ENCODE measurements at places on chromosomes 4 and X.

DNA sequence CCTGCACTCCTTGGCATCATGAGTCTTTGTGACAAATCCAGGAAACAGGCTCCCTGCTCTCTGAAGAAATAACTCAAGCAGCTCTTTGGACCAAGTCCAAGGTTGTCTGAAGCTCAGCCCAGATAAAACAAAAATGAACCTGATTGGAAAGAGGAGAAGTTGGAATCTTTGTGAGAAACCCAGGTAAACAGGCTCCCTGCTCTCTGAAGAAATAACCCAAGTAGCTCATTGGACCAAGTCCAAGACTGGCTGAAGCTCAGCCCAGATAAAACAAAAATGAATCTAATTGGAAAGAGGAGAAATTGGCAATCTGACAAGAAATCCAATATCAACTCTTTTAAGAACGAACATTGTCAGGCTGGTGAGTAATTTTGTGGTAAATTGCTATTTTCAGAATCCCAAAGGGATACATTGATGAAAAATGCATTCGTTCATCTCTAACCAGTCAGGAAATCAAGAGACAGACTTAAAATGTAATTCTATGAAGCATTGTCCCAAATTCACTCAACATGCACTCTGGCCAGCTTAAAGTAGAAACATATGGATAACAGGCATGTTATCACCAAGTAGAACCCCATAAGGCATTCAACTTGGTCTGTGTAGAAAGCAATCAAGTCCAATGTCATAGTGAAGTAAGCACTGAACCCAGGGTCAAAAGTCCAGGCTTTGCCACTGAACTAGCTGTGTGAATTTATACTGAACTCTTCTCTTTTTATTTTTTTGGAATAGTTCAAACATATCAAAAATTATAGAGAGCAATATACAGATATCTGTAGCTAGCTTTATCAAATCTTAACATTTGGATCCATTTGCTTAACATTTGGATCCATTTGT, 16.8 kb upstream of the NFXL1 start:
- DNase-seq, result no peak

DNA sequence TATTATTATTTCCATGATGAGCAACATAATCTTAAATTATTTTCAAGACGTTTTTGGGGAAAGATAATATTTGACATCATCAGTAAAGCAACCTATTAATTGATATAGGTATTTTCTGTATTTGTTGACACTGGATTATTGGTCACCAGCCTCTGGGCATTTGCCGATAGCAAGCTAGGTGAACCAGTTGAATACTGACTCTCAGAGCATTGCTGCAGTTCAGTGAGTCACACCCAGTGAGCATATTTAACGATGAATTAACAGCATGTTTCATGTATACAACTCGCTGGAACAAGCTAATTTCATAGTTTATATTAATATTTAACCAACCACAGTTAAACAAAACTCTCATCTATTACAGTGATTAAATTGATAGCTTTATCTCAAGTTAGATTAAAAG, 1006.0 kb upstream of the DIAPH2 start:
- DNase-seq, result no peak

- no peak for DNase-seq
Measured at GRCh38 chr4:115128037-115128436, 14.6 kb upstream of the NDST4 start.

DNA sequence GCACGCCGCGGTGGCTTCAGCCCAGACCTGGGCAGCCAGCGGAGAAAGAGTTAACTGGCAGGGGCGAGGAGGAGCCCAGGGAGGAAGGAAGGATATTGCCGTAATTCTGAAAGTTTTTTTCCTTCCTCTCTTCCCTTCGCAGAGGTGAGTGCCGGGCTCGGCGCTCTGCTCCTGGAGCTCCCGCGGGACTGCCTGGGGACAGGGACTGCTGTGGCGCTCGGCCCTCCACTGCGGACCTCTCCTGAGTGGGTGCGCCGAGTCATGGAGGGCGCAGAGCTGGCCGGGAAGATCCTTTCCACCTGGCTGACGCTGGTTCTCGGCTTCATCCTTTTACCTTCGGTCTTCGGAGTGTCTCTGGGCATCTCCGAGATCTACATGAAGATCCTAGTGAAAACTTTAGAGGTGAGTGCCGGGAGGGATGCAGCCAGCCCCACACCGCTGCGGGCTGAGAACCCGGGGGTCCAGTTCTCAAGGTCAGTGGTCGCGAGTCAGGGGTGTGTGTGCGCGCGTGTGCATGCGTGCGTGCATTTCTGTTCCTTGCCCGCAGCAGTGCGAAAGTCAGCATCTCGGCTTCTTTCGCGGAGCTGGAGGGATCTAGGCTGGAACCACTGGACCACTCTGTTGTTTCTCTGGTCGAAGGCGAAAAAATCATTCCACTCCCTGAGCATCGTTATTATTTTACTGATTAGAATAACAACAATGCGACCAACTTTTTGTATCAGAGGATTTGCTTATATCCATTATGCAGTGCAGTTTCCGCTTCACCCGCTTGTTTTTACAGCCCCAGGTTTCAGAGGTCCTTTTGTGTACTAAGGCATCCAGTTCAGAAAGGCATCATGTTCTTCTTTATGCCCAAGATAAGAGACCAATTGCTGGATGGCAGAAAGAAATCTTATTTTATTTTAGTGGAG, 709 bp downstream of the GPAT3 start:
- peak; percentile 34 for DNase-seq

GRCh38 chr4:119118397-119118796, 17.2 kb upstream of the MYOZ2 start:
- DNase-seq, result no peak

GRCh38 chr4:112515198-112516065, 548 bp downstream of the NEUROG2 start:
- no peak for DNase-seq

DNA sequence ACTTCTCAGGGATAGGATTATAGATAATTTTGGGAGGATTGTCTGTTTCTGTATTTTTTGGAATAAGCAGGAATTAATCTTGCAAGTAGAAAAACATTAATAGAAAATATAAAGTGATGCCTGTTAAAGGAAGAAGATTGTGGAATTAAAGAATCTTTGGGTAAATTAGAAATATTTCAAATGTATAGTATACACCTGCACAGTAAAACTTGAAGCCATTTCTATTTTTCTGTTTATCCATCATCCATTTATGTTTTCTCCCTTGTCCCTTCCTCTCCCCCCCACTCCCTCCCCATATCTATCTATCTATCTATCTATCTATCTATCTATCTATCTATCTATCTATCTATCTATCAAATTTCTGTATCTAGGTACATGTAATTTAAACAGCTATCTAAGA, 46.9 kb upstream of the GEMIN8 start:
- DNase-seq, result no peak

- DNase-seq, result no peak
Measured at GRCh38 chr4:1463927-1464540, 57.8 kb upstream of the NKX1-1 start.

GRCh38 chr4:159278399-159278798, 175.5 kb downstream of the RAPGEF2 start:
- DNase-seq, result no peak

- no peak for DNase-seq
Measured at GRCh38 chrX:134969726-134970125, 21.1 kb upstream of the SMIM10 start.

- no peak for DNase-seq
Measured at GRCh38 chrX:130167040-130167439, 1.4 kb upstream of the AIFM1 start.

GRCh38 chrX:37378404-37378803, 29.2 kb downstream of the PRRG1 start:
- DNase-seq, result no peak

DNA sequence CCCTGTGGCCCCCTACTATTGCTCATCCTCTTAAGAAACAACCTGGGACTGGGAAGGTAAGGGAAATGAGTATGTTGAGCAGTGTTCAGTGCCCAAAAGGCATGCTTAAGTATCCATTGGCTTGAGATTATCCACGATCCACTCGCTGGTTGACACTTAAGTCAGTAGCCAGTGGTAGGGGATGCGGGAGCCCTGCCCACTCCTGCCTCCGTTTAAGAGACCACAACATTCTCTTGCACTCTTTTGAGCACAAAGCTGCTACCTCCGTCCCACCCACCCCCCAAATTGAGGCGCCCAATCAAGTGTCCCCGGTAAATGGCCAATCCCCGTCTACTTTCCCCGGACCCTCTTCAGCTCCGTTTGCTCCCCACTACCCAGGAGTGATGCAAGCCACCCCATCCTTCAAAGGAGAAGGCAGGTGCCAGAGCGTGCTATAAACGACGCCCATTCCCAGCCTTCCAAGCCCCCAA, 25.0 kb downstream of the UTP14A start:
- DNase-seq, result no peak

- DNase-seq, result no peak
Measured at GRCh38 chr4:71878376-71878775, 94.5 kb upstream of the GC start.

- DNase-seq, result no peak
Measured at GRCh38 chrX:122703762-122704161, 480.3 kb upstream of the GRIA3 start.

DNA sequence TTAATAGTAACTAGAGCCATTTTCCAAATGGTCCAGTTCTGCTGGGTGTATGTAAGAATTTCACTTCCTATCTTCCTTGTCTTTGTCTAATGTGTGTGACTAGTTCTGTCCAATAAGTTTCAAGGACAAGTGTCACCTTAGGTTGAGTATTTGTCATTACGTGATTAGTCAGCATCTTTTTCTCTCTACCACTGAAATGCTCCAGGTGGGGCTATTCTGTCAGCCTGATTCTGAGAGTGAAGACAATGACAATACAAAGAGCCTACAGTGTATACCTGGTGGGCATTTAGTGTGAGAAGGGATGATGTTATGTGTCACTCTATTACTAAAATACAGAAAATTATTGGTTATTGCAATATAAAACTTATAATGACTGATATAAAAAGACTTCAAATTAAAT, 876.3 kb downstream of the C4orf33 start:
- no peak for DNase-seq

DNA sequence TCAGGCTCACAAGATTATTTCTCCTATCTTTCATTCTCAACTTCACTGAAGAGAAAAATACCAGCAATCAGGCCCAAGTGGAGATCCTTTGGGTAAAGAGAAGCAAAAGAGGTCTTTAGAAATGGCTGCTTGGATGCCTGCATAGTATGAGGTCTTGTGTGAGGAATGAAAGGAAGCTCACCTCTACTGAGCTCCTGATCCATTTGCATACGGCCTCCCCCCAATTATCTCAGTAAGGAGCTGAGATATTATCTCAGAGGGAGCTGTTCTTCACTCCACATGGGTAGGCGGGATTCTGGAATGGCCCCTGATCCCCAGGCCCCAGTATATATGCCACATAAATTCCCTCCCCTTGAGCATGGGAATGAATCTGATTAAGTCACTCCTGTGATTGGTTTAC, 75.8 kb downstream of the EVC2 start:
- no peak for DNase-seq

- no peak for DNase-seq
Measured at GRCh38 chr4:77817304-77818072, 1.7 kb downstream of the CNOT6L start.

DNA sequence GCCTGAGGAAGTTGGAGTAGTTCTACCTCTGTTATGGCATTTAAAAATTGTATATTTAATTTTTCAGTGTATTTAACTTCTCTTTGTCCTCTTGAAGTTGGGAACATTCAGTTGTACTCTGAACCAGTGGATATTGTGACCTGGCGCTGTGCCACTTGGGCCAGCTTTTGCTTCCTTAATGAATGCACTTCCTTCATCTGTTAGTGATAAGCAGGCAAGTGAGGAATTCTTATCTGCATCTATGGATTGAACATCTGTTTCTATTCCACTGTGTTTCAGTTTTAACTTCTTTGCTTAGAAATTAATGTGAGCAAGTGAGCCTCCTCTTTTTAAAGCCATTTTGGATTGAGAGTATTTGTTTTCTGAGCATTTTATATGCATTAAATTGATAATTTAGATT, 128.3 kb downstream of the UCHL1 start:
- no peak for DNase-seq

DNA sequence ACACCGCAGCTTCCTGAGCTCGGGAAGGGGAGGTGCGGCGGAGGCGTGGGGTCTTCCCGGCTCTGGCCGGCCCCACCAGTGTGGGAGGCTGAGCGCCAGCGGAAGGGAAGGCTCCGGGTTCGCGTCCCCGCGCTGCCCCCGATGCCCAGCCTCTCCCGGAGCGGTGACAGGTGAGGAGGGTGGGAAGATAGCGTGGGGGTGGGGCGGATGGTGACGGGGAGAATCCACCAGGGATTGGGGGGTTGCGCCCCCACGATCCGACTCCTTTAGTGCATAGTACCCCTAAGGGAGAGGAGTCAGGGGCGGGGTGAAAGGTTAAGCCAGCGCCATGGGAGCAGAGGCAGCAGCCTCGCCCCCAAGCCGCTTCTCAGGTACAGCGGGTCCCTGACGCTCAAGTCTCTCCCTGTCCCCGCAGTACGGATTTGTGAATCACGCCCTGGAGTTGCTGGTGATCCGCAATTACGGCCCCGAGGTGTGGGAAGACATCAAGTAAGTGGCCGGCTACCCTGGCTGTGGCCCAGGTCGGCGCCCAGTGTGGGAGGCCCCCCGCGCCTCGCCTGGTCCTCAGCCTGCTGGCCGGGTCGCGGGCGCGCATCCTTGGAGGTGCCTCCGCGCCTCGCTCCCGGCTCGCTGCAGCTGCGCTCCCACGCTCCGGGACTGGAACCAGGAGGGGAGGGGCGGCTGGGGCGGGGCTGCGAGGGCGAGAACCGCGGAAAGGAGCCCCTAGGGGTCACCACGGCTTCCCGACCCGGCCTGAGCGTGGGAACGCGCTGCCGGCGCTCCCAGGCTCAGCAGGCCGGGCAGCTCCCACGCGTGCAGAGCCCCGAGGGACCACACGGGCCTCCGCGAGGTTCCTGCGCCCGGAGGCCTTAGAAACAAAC, 791 bp downstream of the GUCY1B1 start:
- no peak for DNase-seq

GRCh38 chr4:102455750-102456149, 45.4 kb upstream of the NFKB1 start:
- no peak for DNase-seq

DNA sequence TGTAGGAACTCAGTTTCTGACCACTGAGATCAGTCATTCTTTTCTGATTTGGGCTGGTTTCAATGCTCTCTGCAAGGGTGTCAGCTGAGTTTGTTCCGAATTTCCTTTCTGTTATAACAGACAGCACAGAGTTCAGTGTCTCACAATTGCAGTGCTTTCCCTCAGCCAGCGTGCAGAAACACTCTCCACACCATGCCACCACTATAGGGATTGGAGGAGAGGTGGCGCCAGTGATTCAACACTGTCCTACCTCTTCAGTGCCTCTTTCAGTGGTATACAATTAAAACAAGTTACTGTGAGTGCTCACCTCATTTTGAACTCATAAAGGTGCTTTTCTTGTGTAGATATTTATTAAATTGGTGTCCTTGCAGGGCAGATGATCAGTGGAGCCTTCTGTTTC, 413.2 kb upstream of the CXorf51B start:
- no peak for DNase-seq

DNA sequence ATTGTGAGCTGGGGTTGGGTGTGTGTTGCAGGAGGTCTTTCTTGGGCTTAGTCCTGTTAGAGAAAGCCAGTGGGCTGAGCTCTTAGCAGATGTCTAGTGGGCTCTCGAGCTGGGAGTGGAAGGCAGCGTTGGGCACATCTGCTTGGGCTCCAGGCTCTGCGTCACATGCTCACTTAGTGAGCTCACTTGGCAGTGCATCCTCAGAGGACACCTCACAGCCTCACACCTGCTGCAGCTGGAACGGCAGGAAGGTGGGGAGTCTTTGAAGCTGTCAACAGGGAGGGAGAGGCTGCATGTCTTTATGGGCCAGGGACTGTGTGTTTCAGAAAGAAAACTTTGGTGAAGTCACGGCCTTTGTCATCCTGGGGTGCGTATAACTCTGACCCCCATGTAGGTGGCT, 82.2 kb downstream of the PSAPL1 start:
- DNase-seq, result no peak

GRCh38 chrX:11429538-11430085, 136.4 kb downstream of the AMELX start:
- no peak for DNase-seq

GRCh38 chr4:94551643-94552564, 100.2 kb downstream of the PDLIM5 start:
- no peak for DNase-seq

Data from liver (tissue), 10 donors.